Brain pericyte (primary cell): ENCODE measurements at places on chromosomes 3 and 15.

GRCh38 chr3:115651599-115651998 is 28.3 kb downstream of the GAP43 start:
- DNase-seq, result no peak

DNA sequence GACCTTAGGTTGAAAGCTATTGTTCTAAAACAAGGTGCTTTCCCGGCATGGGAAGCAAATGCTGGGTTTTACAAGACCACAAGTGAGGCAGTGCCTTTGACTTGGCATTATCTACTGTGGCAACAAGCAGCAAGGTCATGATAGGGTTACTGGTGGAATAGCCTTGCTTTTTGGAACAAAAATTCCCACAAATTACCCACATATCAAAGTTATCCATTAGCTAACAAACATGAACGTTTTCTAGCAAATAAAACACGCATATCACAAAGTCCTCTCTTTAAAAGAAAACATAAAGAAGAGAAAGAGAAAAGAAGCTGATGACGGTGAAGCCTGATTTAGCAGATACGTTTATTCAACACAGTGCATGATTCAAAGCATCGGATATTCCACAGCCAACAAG is 57.6 kb downstream of the SETMAR start:
- no peak for DNase-seq

DNA sequence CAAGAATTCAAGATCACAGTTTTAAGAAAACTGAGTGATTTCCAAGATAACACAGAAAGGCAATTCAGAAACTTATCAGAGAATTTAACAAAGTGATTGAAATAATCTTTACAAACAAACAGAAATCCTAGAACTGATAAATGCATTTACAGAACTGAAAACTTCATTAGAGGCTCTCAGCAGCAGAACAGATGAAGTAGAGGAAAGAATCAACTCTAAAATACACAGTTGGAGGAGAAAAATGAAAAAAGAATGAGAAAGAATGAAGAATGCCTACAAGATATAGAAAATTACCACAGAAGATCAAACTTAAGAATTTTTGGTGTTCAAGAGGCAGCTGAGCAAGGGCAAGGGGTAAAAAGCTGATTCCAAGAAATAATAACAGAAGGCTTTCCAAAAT is 168.8 kb downstream of the POLR2M start:
- DNase-seq, result no peak

GRCh38 chr15:96703794-96704550 is 373.5 kb downstream of the NR2F2 start:
- no peak for DNase-seq

DNA sequence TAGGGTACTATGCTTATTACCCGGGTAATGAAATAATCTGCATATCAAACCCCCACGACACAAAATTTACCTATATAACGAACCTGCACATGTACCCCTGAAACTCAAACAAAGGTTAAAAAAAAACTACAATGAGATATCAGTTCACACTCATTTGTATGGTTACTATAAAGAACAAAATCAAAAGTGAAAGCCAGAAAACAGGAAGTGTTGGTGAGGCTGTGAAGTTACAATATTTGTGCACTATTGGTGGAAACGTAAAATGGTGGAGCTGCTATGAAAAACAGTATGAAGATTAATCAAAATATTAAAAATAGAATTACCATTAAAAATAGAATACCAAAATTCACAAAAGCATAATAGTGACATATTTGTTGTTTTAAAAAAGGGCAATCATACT is 128.9 kb downstream of the ZIC1 start:
- no peak for DNase-seq

DNA sequence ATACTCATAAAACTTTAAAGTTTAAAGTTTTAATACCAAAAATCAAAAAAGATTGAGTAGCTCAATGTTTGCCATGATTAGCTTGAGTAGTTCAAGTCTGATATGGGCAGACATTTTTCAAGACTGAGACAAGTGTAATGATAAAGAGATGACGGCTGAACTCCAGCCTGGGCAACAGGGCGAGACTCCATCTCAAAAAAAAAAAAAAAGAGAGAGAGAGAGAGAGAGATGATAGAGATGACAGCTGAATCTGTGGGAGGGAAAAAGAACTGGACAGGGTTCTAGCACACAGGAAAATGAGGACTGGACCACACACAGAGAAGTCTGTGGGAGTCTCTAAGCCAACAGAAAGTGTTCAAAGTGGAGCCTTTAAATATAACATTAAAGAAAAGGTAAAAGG is 25.2 kb downstream of the CEP152 start:
- no peak for DNase-seq

DNA sequence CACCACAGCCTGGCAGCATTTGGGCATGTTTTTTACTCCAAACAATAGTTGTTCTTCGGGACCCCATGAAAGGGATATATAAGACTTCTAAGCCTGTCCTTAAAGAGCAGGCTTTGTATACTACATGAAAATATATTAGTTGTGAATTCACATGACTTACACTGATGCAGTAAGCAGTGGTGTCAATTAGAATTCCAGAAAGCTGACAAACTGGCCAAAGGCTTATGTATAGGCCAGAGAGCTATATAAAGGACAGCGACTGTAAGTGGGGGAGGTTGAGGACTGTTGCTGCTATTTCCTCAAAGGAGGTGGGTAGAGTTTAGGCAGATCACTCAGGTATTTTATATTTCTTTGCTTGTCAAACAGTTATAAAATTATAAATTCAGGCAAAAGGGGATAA is 24.8 kb downstream of the KPNA4 start:
- no peak for DNase-seq

GRCh38 chr3:79815478-79815877 is 47.7 kb upstream of the ROBO1 start:
- no peak for DNase-seq

GRCh38 chr3:56693750-56694149 is 10.7 kb upstream of the TASOR start:
- no peak for DNase-seq

DNA sequence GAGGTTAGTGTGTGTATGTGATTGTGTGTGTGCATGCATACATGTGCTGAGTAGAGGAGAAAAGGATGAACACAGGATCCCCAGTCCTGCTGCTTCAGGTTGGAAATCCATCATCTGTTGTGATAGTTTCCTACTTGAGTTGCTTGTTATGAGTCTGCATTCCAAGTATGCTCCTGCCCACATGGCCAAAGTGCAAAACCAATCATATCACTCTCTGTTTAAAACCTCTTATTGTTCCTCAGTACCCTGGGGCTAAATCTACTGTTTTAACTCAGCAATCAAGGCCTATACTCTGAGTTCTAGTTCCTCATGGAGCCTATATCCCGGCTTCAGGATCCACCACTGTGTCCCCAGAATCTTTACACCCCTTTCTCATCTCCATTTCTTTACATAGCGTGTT is 139.9 kb upstream of the TLE3 start:
- DNase-seq, result no peak

DNA sequence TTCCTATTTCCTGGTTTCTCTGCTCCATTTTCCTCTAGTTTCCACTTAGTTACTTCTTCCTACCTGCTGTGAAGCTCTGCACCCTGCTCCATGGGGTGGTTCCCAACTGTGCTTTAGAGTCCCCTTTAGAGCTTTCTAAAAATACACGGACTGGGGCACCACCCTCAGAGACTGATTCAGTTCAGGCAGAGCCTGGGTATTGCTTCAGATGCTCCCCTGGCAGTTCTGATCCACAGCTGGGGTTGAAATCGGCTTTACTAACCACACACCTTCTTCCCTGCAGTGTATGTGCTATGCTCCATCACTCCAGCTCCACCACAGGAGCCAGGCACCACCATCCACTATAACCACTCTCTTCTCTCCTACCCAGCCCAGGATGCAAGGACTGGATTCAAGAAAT is 12.6 kb downstream of the ANP32A start:
- DNase-seq, result no peak

DNA sequence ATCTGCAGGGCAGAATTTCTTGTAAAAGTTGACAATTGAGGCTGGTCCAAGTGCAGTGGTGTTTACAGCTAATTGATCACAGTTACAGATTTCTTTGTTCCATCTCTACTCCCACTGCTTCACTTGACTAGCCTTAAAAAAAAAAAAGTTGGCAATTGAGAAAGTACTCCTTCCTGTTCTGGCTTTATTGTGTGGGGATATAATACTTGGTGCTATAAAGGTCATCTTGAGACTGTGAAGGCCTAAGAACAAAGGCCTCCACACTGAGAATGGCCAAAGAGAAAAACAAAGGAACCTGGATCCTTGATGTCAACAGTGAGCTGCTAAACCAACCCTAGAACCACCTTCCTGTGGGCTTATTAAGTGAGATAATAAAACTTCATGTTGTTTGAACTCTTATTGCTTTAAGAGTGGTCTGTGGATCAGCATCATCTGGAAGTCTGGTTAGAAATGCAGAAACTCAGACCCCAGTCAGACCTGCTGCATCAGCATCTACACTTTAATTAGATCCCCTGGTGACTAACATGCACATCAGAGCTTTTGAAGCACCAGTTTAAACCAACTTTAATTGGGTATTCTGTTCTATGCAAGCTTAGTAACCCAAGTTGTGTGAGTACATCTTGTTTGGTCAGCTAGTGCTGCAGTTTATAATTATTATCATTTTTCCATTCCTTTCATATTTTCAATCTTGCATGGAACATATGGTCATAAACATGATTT is 55.2 kb downstream of the TMOD3 start:
- DNase-seq, result no peak

- no peak for DNase-seq
These were observed 9.6 kb upstream of the CLDN16 start for GRCh38 chr3:190378240-190378891.

DNA sequence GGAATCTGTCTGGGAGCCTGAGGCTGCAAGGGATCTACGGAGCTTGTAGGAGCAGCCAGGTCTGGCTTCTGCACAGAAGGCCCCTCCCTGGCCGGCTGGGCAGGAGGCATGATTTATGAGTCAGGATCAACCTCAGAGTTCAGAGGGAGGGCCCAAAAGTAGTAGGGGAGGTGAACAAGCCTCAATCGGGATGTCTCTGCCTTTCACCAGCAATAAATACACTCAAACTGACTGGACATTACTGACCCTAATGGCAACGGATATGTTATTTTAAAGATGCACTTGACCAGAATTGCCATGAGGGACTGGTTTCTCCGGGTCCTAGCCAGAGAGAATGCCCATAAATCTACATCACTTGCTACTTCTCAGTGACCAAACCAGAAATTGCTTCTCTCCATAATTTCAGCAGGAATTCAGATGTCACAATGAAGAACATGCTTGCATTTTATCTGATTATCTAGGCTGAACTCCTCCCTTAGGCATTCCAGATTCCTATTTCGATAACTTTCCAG is 109.6 kb upstream of the LMOD3 start:
- DNase-seq, result no peak

- no peak for DNase-seq
These were observed 126.4 kb downstream of the P2RY1 start for GRCh38 chr3:152961323-152961722.

DNA sequence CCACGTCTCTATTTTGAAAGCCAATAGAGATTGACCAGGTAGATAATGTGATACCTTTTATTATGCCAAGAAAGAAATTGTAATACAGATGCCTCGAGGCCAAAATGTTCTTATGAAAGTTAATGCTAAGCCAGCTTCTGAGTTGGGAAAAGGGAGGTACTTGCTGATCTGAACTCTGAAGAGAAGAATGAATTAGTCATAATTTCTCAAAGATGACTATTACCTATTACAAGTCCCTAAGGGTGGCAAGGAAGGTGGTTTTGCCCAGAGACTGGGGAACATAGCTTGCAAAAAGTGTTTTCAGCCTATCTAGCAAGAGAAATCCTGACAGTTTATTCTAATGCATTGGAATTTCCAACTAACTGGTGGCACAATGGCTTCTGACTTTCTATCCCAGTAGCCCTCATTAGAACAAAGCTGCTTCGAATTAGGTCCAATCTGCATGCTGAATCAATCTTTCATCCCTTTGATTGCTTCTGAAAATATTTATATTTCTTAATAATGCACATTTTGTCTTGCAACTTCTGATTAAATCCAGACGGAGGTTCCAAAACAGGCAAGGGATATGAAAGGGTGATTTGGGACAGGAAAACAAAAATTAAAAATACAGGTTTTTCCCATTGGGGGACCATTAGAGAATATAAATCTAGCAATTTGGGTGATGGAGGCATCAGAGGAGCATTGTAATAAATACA is 17.7 kb upstream of the NR2F2 start:
- no peak for DNase-seq

DNA sequence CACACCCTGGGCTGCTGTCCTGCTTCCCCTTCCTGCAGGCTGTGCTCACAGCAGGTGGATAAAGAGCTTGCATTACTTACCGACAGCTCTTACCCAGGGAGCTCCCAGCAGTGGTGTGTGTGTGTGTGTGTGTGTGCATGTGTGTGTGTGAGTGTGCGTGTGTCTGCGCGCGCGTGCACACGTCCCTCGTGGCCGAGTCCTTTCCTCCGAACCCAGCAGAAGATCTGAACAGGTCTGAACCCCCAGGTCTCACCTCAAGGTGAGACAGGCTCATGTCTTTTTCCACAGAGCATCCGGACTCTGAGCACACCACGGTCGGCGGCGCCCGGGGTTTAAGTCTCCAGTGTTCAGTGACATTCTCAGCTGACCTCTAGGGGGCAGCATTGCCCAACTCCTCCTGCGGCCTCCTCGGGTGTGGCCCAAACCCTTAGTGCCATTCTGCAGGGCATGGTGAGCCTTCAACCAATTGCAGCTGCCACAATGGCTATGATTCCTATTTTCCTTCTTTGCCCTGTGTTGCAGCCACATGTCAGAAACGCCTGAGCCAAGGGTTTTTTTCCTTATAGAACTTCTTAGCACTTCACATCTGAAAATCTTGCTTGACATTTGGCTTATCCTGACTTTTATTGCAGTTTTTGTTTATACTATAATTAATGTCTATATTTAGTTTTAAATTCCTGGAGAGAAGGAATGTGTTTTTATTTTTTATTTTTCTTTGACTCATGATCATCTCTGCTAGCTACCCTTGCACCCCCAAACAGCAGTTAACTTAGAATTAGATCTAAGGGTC is 64.1 kb upstream of the KLHL25 start:
- DNase-seq, result no peak

DNA sequence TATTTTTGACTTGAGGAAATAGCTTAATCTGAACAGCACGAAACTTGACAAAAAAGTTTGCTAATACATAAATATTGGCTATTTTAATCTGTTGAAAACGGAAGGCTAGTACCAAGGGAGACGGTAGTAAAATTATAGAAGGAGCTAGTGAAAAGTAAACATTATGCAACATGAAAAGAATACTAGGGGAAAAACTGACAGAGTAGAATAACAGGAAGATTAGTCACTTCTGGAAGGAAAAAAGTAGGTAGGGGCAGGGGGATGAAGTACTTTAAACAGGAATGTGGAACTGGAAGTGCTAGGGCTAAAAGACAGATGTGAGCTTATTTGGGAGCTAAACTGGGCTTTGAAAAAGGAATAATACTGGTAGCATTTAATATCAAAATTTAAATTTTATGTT is 60.1 kb downstream of the MBNL1 start:
- peak; percentile 38 for DNase-seq

DNA sequence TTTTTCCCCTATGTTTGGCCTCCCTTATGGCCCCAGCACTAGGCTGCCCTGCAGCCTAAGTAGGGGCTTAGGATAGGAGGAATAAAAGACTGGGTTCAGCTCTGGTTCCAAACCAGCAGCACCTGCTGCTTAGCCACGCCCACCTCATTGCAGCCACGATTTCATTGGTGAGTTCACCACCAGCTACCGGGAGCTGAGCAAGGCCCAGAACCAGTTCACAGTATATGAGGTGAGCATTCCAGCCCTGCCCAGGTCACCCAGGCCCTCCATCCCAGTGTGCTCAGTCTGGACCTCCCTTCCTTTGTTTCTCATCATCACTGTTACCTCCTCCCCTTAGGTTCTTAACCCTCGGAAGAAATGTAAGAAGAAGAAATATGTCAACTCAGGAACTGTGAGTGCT is 11.5 kb downstream of the CPNE9 start:
- no peak for DNase-seq
